Liver (tissue), 10 donors: ENCODE measurements at places on chromosomes 3 and 15. TPM values are rescaled to one million over a fixed set of nuclear protein-coding genes. Genes with fewer than 3 reads are reported as not detected.

Gene C15orf62
- total RNA-seq, result 0.19 TPM

- no peaks in the 10 kb centered on the region for H3K36me3 ChIP-seq
- no peak overlapping the region for H3K27ac ChIP-seq
- no peak overlapping the region for H3K4me3 ChIP-seq
These were observed 12.6 kb downstream of the SCN5A start for GRCh38 chr3:38636881-38637280.

DNA sequence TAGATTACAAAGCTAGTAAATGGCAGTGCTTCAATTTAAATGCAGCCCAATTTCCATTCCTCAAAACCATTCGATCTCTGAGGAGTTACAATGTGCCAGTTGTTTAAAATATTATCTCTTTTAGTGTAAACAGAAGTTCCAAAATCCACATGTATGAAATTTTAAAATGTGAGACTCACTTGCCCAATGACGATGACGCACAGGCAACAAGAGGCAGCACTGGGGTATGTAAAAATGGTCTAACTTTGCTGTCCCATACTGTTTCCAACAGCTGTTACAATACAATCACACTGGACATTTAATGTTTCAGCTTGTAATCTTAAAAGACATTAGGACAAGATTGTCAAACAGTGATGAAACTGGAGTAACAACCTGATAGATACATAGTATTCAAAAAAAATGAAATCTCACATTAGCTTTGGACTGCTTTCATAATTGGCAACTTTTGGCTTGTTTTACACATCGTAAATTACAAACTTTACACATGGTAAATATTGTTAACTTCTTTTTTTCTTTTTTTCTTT lies 12.2 kb downstream of the SLTM start:
- no peak for DNase-seq
- no peak overlapping the region for H3K4me3 ChIP-seq
- H3K27me3 ChIP-seq, result no peaks in the 10 kb centered on the region
- no peak overlapping the region for H3K27ac ChIP-seq
- H3K36me3 ChIP-seq, result peaks cover 11% of the 10 kb centered on the region

- H3K27ac ChIP-seq, result peak overlapping the region; percentile 28
- H3K27me3 ChIP-seq, result no peaks in the 10 kb centered on the region
- H3K4me3 ChIP-seq, result no peak overlapping the region
- no peaks in the 10 kb centered on the region for H3K36me3 ChIP-seq
- H3K4me1 ChIP-seq, result peaks cover 8% of the 10 kb centered on the region
These were observed 111.6 kb upstream of the PHLDB2 start for GRCh38 chr3:111747490-111747889.

Gene GPR176
- total RNA-seq, result 1.3 TPM

GRCh38 chr3:5095886-5096285 lies 26.2 kb upstream of the ARL8B start:
- H3K36me3 ChIP-seq, result no peaks in the 10 kb centered on the region
- no peaks in the 10 kb centered on the region for H3K4me1 ChIP-seq
- H3K27me3 ChIP-seq, result no peaks in the 10 kb centered on the region

Gene CCR8
- total RNA-seq, result not detected

Gene GCSAM
- 0.75 TPM for total RNA-seq

DNA sequence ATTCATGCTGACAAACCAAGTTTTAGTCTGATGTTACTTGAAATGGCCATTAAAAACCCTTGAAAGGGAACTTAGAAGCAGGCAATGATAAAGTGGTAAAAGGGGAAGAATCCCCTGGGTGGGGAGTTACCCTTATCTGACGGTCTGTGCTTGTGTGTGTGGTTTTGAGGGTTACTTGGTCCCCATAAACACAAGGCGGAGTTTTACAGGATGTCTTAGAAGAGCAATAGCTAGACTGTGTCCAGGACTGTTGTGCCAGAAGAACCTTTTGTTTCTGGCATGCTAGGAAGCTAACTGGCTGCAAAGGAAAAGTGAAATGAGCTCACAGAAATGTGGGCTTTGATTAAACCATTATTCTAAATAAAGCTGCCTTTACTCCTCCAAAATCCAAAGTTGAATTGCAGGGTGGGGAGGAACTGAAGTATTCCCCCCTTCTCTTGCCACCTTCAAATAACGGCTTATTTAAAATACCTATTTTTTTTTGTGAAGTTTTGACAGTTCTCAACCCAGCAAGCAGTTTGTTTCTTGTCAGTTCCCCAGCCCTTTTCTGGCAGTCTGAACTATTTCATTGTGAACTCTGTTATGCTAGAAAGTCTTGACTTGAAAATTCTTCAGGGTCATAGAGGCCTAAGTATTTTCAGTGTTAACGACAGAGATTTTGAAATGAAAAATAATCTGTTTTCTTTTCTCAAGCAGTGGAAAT lies 443.5 kb downstream of the OTOL1 start:
- no peak for DNase-seq
- H3K36me3 ChIP-seq, result no peaks in the 10 kb centered on the region
- no peak overlapping the region for H3K27ac ChIP-seq
- no peak overlapping the region for H3K4me3 ChIP-seq
- no peaks in the 10 kb centered on the region for H3K27me3 ChIP-seq
- H3K4me1 ChIP-seq, result no peaks in the 10 kb centered on the region

Gene CSPG5
- 0.33 TPM for total RNA-seq

DNA sequence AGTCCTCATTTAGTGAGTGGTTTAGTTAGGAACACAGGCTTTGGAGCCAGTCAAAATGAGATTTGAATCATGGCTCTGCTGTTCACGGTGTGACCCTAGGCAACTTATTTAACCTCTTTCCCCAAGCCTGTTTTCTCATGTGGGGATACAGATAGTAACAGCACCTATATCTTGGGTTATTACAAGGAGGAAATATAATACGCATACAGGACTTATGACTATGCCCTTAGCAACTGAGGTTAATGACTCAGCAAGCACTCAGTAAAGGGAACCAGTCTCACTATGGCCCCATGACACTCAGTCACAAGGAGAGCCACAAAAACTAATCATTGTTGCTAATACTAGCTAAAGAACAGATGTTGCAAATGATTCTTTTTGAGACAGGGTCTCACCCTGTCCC lies 45.9 kb downstream of the SUMF1 start:
- peaks cover 7% of the 10 kb centered on the region for H3K36me3 ChIP-seq
- no peak overlapping the region for H3K4me3 ChIP-seq
- no peak for DNase-seq
- H3K27me3 ChIP-seq, result no peaks in the 10 kb centered on the region
- no peak overlapping the region for H3K27ac ChIP-seq

GRCh38 chr15:64875641-64876223 lies 34.0 kb downstream of the PLEKHO2 start:
- H3K27ac ChIP-seq, result no peak overlapping the region
- H3K36me3 ChIP-seq, result no peaks in the 10 kb centered on the region

GRCh38 chr3:123042413-123042812 lies 14.8 kb upstream of the SEMA5B start:
- peaks cover 18% of the 10 kb centered on the region for H3K4me1 ChIP-seq
- H3K27me3 ChIP-seq, result no peaks in the 10 kb centered on the region
- no peak overlapping the region for H3K27ac ChIP-seq
- no peaks in the 10 kb centered on the region for H3K36me3 ChIP-seq
- no peak for DNase-seq

Gene ITGA11
- total RNA-seq, result 0.92 TPM

DNA sequence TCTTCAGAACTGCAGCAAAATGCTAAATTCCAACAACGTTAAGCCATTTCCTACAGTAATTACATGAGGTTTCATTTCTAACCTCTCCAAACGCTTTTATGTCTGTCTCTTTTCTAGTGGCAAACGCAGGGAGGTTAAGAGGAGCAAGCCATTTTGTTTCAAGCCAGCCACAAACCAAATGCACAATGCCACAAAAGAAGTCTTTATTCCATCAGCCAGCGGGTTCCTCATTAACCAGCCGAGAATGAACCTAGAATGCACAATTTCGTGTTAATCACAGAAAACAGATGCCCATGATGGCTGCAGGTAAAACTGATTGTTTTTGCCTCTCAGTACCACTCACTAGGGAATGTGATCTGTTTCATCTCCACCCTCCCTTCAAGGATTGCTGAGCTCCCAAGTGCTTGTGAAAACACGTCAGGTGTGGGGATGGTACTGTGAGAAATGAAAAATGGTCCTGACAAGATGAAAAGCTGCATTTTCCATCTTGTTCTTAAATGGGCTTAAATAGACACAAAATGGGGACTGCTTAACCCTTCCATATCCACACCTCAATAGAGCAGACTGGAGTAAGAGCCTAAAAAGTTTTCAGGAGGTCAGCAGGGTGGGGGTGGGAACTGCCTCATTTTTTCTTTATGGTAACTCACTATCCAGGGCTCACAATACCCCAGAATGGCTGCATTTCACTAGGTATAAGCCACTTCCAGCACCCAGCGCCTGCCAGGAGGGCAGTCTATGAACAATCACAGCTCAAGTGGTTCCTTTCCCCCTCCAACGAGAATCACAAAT lies 277.1 kb downstream of the MAGI1 start:
- H3K27me3 ChIP-seq, result no peaks in the 10 kb centered on the region
- H3K4me1 ChIP-seq, result no peaks in the 10 kb centered on the region
- no peaks in the 10 kb centered on the region for H3K36me3 ChIP-seq
- no peak overlapping the region for H3K4me3 ChIP-seq
- DNase-seq, result no peak

DNA sequence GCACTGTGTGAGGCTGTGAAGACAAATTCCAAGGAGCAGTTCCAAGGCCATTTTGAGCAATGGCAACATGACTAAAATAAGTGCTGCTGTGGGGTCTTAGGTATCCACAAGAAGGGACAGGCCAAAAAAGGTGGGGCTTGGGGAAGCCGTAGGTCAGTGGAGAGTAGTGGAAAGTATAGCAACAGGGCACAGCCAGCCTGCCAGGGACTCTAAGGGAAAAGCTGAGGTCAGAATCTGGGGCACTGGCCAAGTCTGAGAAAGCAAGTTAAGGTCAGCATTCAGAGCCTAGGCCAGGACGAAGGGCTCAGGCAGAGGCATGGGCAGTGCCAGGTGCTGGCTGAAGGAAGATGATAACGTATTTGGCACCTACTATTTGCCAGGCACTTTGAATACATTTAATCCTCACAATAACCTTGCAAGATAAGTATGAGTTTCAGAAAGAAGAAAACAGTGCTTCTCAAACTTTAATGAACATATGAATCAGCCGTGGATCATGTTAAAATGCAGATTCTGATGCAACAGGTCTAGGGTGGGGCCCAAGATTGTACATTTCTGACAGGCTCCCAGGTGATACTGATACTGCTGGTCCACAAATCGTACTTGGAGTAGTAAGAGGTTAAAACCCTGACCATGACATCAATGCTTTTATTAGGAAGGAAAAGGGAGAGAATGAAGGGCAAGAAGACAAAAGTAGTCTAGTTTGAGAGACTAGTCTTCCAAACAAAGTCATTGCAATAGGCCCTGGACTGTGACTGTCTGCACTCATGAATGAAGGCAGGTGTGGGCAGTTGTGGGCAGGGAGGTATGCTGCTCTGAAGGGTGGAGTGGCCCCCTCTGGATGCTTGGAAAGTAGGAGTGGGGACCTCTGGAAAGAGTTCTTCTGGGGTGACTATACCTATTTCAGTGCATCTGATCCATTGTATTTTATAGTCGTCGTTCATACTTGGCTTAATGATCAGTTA lies 106.3 kb upstream of the ANKRD28 start:
- peaks cover 2% of the 10 kb centered on the region for H3K4me1 ChIP-seq
- no peaks in the 10 kb centered on the region for H3K27me3 ChIP-seq
- no peak for DNase-seq
- H3K27ac ChIP-seq, result peak overlapping the region; percentile 63
- H3K4me3 ChIP-seq, result no peak overlapping the region
- no peaks in the 10 kb centered on the region for H3K36me3 ChIP-seq

Gene LYZL4
- not detected for total RNA-seq

GRCh38 chr15:73957785-73958184 lies 31.5 kb downstream of the LOXL1 start:
- H3K4me3 ChIP-seq, result no peak overlapping the region
- H3K27me3 ChIP-seq, result peaks cover 3% of the 10 kb centered on the region
- no peak overlapping the region for H3K27ac ChIP-seq

Gene MBNL1
- total RNA-seq, result 98.6 TPM

GRCh38 chr3:168168743-168169142 lies 73.0 kb upstream of the GOLIM4 start:
- no peak overlapping the region for H3K4me3 ChIP-seq
- no peaks in the 10 kb centered on the region for H3K27me3 ChIP-seq
- DNase-seq, result no peak
- no peak overlapping the region for H3K27ac ChIP-seq
- H3K36me3 ChIP-seq, result no peaks in the 10 kb centered on the region

- peaks cover 21% of the 10 kb centered on the region for H3K36me3 ChIP-seq
- no peaks in the 10 kb centered on the region for H3K27me3 ChIP-seq
- no peaks in the 10 kb centered on the region for H3K4me1 ChIP-seq
- DNase-seq, result no peak
These were observed 94.9 kb downstream of the PCSK6 start for GRCh38 chr15:101394654-101395053.

DNA sequence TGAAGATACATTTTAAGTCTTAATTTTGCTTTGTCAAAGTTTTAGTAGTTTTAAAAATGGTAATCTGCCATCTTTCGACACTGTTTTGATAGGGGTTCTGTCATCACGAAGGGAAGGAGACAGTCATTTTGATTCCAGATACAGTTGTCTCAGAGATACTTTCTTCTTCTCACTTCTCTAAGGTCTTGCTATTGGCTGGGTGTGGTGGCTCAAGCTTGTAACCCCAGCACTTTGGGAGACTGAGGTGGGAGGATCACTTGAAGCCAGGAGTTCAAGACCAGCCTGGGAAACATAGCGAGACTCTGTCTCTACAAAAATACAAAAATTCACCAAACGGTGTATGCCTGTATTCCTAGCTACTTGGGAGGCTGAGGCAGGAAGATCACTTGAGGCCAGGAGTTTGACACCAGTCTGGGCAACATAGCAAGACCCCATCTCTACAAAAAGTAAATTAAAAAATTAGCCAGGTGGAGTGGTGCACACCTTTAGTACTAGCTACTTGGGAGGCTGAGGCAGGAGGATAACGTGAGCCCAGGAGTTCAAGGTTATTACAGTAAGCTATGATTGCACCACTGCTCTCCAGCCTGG lies 3.3 kb downstream of the RAB8B start:
- H3K4me3 ChIP-seq, result no peak overlapping the region
- DNase-seq, result no peak
- H3K27ac ChIP-seq, result no peak overlapping the region
- peaks cover 3% of the 10 kb centered on the region for H3K4me1 ChIP-seq
- no peaks in the 10 kb centered on the region for H3K27me3 ChIP-seq

- H3K27me3 ChIP-seq, result no peaks in the 10 kb centered on the region
- no peak overlapping the region for H3K4me3 ChIP-seq
- peak overlapping the region; percentile 82 for H3K27ac ChIP-seq
- H3K4me1 ChIP-seq, result peaks cover 16% of the 10 kb centered on the region
- H3K36me3 ChIP-seq, result no peaks in the 10 kb centered on the region
- DNase-seq, result no peak
These were observed 40.2 kb downstream of the PPM1L start for GRCh38 chr3:160796089-160796812.

Gene GABRR3
- total RNA-seq, result not detected

GRCh38 chr3:110955301-110955880 lies 116.2 kb upstream of the NECTIN3 start:
- H3K36me3 ChIP-seq, result no peaks in the 10 kb centered on the region
- H3K27me3 ChIP-seq, result no peaks in the 10 kb centered on the region
- no peak for DNase-seq
- no peaks in the 10 kb centered on the region for H3K4me1 ChIP-seq
- no peak overlapping the region for H3K27ac ChIP-seq

- peak overlapping the region; percentile 93 for H3K4me3 ChIP-seq
- H3K27me3 ChIP-seq, result no peaks in the 10 kb centered on the region
- peaks cover 13% of the 10 kb centered on the region for H3K4me1 ChIP-seq
- DNase-seq, result no peak
These were observed 25.8 kb upstream of the MTHFS start for GRCh38 chr15:79922512-79923078.
